ENCODE measurements at places on chromosomes 5 and 9. TPM values are rescaled to one million over a fixed set of nuclear protein-coding genes. Genes with fewer than 3 reads are reported as not detected.

GRCh38 chr9:126000731-126001580 lies 253.8 kb downstream of the PBX3 start:
- peaks cover 2% of the 10 kb centered on the region for H3K27me3 ChIP-seq
- no peak for DNase-seq
- H3K36me3 ChIP-seq, result no peaks in the 10 kb centered on the region
- no peak overlapping the region for H3K27ac ChIP-seq
- H3K4me3 ChIP-seq, result no peak overlapping the region

RUSC2 gene
- total RNA-seq, result 24.0 TPM

TAF11L10 gene
- not detected for total RNA-seq

DNA sequence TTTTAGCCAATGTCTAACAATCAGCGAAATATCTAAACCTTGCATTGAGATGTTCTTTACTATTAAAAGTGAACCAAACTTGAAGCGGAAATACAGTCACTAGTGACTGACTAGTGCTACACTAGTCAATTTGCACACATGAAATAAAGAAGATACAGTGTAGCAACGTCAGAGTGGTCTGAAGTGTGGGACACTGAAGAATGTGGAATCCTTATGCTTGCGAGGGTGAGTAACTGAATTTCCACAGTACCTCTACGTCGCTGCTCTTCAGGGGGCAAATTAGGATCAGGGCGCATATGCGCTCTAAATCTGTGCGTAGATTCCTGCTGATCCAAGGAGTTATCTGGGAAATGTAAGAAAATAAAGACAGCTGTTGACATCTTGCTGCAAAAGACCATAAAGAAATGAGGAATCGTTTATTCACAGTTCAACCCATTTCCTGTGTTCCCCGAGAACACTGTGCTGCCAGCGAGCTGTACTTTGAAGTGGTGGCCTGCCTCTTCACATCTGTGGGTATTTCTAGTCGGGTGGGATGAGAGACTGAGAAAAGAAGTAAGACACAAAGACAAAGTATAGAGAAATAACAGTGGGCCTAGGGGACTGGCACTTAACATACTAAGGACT lies 39.8 kb upstream of the FLT4 start:
- no peak overlapping the region for H3K27ac ChIP-seq
- H3K27me3 ChIP-seq, result peaks cover 42% of the 10 kb centered on the region
- no peaks in the 10 kb centered on the region for H3K4me1 ChIP-seq

DNA sequence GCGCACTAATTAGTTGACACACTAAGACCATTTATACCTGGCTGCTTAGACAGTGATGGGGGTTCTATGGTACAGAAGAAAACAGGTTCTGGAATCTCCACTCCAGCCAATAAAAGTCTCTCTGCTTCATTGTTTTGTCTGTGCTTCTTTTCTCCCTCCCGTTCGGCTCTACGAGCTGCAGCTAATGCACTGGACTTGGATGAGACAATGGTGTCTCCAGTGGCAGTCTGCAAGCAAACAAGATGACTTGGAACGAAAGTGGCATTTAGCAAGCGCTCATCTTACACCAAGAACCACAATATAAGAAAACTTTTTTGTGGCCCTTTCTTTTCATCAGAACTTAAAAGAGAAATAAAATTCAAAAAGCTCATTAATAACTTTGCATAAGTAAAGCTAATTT lies 30.2 kb downstream of the GFM2 start:
- no peak for DNase-seq
- H3K4me1 ChIP-seq, result no peaks in the 10 kb centered on the region
- no peak overlapping the region for H3K4me3 ChIP-seq
- no peaks in the 10 kb centered on the region for H3K27me3 ChIP-seq
- no peak overlapping the region for H3K27ac ChIP-seq
